ENCODE measurements at places on chromosomes 1 and 21. TPM values are rescaled to one million over a fixed set of nuclear protein-coding genes. Genes with fewer than 3 reads are reported as not detected.

DNA sequence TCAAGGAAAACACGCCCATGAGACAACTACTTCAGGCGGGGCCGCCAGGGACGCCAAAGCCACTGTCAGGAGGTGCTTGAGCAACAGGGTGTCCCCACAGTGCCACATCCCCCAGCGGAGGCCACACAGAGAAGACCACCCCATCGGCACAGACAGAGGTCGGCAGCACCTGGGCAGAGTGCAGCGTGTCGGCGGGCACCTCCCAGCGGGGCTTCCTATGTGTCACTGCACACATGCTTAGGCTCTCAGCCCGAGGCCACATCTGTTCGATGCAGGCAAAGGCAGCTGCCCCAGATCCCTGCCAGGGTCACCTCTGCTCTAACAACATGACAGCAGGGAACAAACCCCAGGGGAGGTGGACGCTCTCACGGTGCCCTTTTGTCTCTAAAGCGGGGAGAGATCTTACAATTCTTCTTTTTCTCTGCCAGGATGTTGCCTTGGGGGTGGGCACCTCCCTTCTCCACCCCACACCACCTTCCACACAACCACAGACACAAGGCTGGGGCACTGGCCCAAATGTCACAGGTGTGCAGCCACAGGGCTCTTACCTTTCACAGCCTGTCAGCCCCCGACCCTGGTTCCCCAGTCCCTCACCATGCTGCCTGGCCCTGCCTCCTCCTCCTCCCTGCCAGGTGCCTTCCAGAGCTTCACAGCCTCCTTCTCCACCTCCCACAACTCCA, 4.2 kb downstream of the KRTAP10-8 start:
- no peak for DNase-seq

- DNase-seq, result no peak
Measured at GRCh38 chr1:95742591-95743089, 508.6 kb downstream of the RWDD3 start.

DNA sequence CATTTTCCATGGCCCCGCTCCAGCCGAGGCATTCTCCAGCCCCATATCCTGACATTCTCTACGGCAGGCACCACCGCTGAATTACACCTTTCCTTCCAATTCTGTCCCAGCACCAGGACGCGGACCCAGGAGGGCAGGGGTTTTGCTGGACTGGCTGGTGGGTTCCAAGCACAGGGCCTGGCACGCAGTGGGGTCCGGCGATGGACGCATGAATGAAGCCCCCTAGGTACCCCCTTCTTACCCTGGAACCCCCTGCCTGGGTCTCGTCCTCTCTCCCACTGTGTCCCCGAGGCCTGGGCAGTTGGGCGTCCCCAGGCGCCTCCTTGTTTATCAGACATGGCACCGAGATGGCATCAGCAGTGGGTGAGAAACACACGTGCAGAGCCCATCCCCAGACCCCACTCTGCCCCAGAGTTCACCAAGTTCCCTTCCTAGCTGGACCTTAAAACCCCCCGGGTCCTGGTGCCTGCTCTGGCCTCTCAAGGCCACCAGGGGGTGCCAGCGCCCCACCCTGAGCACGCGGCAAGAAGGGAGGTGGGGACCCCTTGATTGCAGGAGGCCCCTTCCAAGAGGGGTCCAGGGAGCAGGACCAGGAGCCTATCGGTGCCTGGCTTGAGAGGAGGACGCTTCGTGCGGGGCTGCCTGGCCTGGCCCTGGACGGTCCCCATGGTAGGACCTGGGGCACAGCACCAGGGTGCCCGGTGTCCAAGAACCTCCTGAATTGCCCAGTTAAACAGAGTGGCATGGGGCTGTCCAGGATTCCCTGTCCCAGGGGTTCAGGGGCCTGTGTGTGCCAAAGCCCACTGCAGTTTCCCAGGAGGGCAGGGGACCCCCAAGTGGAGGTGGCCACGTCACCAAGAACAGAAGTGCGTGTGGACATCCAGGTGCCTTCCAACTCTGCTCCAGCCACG, 46.1 kb downstream of the MEGF6 start:
- DNase-seq, result no peak

- DNase-seq, result no peak
Measured at GRCh38 chr1:15384301-15384901, 25.3 kb upstream of the EFHD2 start.

DNA sequence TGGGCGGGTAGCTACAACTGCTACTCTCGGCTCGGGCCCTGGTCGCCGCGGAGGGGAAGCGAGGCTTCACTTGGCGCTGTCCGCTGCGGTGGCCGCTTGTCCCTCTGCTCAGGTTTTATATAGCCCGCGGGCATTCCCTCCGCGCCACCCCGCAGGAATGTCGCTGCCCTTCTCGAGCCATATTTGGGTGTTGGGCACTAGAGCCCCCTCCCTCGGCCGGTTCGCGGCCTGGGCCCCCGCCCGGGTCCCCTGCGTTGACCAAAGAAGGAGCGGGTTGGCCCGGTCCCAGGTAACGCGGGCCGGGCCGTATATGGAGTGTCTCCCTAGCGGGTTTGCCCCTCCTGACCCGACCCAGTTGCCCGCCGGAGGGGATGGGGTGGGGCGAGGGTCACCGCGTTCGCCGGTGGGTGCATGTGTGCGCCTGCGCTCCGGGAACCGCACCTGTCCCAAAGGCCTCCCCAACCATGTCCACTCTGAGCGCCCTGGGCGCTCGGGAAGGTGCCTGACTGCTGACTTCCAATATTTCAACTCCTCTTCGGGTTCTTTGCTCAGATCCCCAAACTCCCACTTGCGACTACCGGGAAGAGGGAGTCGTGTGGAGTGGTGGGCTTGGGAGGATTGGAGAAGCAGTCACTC, at the start of gene ACTA1:
Gene ACTA1 (minus strand): TSS at position 90 of the 636 bp plus-strand sequence. CDS start 979 bp downstream, outside the sequence.
- DNase-seq, result no peak

- DNase-seq, result no peak
Measured at GRCh38 chr1:96509951-96510350, 211.6 kb upstream of the PTBP2 start.

- DNase-seq, result no peak
Measured at GRCh38 chr1:71804140-71804539, 478.2 kb downstream of the NEGR1 start.

DNA sequence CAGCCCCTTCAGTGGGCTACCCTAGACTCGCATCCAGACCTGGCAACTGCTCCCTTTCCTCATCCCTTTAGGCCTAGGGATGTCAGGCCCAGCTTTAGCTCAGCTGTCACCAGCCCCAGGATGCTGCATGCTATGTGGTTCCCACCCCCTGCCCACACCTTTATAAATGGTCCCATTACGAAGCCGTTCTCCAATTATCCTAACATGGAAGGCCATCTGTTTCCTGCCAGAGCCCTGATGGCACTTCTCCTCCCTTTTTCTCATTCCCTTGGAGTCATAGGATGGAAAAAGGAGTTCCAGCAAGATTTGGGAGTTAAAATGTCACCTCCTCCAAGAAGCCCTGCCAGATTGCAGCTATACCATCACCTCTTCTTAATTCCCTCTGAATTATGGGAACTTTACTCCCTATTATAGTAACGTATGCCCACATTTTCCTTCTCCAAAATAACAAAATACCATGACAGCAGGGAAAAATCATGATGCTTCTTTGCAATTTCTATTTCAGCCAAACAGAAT, 205.0 kb upstream of the GRIK3 start:
- no peak for DNase-seq

GRCh38 chr1:2209400-2210083, 15.0 kb upstream of the FAAP20 start:
- no peak for DNase-seq

- no peak for DNase-seq
Measured at GRCh38 chr1:212466898-212467650, 34.4 kb downstream of the NENF start.

DNA sequence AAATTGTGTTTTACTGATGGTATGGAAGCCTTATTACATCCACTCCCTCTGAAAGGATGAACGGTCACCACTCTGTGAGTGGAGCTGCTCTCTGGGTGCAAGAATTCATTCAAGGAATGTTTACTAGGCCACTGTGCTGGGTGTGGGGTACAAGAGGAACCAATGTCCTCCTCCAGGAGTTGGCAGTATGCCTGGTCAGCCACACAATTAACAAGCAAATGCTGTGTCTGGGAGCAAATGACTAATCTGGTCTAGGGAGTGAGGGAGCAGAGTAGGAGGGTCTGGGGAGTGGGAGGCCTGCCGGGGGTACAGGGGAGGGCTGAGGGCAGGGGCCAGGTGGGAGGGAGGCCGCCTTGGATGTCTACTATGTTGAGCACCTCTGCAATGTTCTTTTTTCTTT, 27.2 kb upstream of the TDRD10 start:
- peak; percentile 86 for DNase-seq

GRCh38 chr1:86227026-86227425, 70.5 kb upstream of the COL24A1 start:
- no peak for DNase-seq

DNA sequence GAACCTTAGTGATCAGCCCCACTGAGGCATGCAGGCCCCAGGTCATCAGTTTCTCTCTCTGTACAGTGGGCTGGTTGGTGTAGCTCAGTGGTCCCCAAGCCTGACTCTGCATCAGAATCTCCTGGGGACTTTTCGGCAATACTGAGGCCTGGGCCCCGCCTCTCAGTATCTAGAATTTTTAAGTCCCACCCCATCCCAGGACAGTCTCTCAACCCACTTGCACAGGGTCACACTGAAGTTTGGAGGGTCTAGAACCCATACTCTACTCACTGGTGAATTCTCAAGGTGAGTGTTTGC, 216.4 kb downstream of the MATN1 start:
- DNase-seq, result no peak

GRCh38 chr1:93022580-93022979, 56.5 kb upstream of the MTF2 start:
- no peak for DNase-seq

DNA sequence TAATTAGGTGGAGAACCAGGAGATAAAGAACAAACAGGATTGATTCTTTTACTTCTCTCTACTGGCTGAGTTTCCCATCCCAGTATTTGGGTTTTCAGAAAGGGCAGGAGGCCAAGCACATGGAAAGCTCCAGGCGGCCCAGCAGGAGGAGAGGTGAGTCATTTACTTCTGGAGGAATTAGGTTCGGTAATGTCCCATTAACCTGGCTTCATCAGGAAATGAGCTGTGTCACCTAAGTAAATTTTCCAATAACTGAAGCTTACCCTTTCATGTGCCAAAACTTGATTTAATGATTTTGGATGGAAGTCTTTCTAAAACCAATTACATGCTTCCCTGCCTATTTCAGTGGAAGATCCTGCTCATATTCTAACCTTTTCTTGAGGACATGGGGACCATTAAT, 257.6 kb upstream of the USP24 start:
- no peak for DNase-seq

GRCh38 chr1:224238756-224239155, 55.7 kb downstream of the DEGS1 start:
- DNase-seq, result no peak

DNA sequence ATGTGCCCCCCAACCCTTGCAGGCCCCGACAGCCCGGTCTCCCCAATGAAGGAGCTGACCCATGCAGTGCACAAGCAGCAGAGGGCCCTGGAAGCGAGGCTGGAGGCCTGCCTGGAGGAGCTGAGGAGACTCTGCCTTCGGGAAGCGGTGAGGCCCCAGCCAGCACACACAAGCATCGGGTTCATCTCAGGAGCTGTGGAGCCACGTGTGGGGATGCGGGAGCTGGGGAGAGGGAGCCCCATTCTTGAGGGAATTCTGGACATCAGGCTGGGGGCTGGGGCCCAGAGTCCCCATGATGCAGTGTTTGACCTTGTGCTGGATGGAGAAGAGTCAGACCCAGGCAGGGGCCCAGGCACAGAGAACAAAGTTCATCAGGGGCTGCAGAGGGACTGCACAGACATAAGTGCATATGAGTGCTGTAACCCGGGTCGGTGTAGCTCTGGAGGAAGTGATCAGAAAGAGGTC, 4.8 kb downstream of the INAVA start:
- no peak for DNase-seq

GRCh38 chr21:46356494-46357334, 32.8 kb downstream of the PCNT start:
- no peak for DNase-seq

GRCh38 chr1:203693721-203694120, 67.1 kb downstream of the ATP2B4 start:
- DNase-seq, result no peak

DNA sequence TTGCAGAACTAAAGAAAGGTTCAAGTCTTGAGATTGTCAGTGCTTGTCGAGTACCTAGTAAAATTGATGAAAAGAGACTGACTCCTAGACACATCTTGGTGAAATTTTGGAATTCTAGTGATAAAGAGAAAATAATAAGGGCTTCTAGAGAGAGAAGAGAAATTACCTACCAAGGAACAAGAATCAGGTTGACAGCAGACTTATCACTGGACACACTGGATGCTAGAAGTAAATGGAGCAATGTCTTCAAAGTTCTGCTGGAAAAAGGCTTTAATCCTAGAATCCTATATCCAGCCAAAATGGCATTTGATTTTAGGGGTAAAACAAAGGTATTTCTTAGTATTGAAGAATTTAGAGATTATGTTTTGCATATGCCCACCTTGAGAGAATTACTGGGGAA, 16.3 kb downstream of the L1TD1 start:
- no peak for DNase-seq

DNA sequence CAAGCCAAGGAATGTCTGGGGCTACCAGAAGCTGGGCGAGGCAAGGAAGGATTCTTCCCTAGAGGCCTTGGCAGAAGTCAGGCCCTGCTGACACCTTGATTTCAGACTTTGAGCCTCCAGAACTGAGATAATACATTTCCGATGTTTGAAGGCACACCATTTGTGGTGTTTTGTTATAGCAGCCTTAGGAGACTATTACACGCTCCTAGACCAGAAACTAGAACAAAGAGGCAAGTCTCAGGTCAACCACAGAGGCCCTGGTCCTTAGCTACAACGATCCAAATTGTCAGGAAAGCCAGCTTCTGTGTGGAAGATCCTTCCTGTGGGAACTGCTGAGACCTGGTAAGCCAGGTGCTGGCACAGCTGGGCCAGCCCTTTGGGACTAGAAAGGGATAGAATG, 19.7 kb upstream of the AHCTF1 start:
- DNase-seq, result no peak

DNA sequence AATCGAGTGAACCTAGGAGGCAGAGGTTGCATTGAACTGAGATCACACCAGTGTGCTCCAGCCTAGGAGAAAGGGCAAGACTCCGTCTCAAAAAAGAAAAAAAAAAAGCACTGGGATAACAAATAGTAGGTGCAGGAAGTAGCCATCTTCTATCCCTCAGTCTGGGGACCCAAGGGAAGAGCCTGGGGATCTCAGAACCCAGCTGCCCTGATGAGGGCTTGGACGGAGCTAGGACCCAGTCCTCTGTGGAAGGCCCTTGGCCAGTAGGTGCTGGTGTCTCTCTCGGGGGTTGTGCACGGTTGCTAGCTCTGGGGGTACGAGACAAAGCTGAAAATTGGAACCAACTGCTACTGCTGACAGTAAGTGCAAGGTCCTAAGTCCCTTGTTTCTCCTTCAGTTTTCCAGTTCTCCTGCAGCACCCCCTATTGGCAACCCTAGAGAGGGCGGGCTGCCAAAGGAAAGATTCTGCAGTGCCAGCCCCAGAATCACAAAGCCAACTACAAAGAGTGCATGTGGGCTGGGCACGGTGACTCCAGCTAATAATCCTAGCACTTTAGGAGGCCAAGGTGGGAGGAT, 57.6 kb upstream of the KIF1B start:
- DNase-seq, result peak; percentile 29

GRCh38 chr1:40450495-40451237, 390 bp downstream of the ZFP69B start:
- no peak for DNase-seq

PADI2 gene
- 8.6 TPM for total RNA-seq

COL16A1 gene
- 52.5 TPM for total RNA-seq

NGF gene
- 2.6 TPM for total RNA-seq

IL20 gene
- total RNA-seq, result not detected

CALML6 gene
- total RNA-seq, result 0.32 TPM

SLC30A1 gene
- total RNA-seq, result 28.1 TPM

C8A gene
- total RNA-seq, result 10.7 TPM

GJA5 gene
- total RNA-seq, result 8.8 TPM

AK5 gene
- 1.2 TPM for total RNA-seq

GRHL3 gene
- total RNA-seq, result 1.4 TPM

DCST2 gene
- 1.0 TPM for total RNA-seq
